ENCODE measurements at places on chromosomes 6 and 20. TPM values are rescaled to one million over a fixed set of nuclear protein-coding genes. Genes with fewer than 3 reads are reported as not detected.

The PTPRK gene
- 124 TPM for total RNA-seq

The VSX1 gene
- total RNA-seq = not detected

The PTCHD4 gene
- 3.1 TPM for total RNA-seq

The PHF20 gene
- 58.4 TPM for total RNA-seq

The NHSL1 gene
- 11.8 TPM for total RNA-seq

The COL10A1 gene
- not detected for total RNA-seq

The SLC17A9 gene
- total RNA-seq = 0.65 TPM

The TSPO2 gene
- total RNA-seq = not detected

Data from renal cortical epithelial cell (primary cell).